Stimulated activated CD8-positive, alpha-beta memory T cell treated with anti-CD3 and anti-CD28 coated beads, Interleukin-7, amount 100 ng/mL, for 24 hours (primary cell): ENCODE measurements at places on chromosomes 7 and 10.

- DNase-seq, result no peak
Measured at GRCh38 chr7:146131701-146132100, 15.1 kb downstream of the CNTNAP2 start.

- DNase-seq, result no peak
Measured at GRCh38 chr10:101776161-101776817, 375 bp upstream of the FGF8 start.

DNA sequence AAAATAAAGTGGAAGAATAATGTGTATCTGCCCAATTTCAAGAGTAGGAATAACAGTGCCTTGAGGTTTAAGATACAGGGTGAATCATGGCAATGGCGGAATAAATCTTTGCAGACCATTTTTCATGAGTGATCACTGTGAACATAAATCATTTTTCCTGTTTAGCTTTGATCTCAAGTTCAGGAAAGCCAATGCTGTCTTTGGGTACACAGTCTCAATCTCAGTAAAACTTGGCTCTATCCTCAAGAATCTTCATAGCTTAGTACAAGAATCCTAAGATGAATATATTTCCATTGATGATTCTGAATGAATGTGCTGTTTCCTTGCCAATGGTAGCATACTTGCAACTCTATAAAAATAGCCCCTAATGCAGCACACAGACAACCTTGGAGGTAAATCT is 6.8 kb downstream of the NAMPT start:
- no peak for DNase-seq

GRCh38 chr7:92809760-92810573 is 26.4 kb downstream of the CDK6 start:
- no peak for DNase-seq
